ENCODE measurements at places on chromosomes 16 and 17.

DNA sequence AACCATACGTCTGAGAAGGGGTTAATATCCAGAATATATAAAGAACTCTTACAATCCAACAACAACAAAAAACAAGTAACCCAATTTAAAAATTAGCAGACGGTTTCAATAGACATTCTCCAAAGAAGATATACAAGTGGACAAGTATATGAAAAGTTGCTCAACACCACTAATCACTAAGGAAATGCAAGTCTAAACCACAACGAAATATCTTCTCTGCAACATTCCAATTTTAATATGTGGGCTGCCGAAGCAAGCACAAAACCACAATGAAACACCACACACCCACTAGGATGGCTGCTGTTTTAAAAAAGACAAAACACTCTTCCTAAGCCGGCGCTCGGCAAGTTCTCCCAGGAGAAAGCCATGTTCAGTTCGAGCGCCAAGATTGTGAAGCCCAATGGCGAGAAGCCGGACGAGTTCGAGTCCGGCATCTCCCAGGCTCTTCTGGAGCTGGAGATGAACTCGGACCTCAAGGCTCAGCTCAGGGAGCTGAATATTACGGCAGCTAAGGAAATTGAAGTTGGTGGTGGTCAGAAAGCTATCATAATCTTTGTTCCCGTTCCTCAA is 5.9 kb upstream of the SLC13A2 start:
- DNase-seq: no peak

DNA sequence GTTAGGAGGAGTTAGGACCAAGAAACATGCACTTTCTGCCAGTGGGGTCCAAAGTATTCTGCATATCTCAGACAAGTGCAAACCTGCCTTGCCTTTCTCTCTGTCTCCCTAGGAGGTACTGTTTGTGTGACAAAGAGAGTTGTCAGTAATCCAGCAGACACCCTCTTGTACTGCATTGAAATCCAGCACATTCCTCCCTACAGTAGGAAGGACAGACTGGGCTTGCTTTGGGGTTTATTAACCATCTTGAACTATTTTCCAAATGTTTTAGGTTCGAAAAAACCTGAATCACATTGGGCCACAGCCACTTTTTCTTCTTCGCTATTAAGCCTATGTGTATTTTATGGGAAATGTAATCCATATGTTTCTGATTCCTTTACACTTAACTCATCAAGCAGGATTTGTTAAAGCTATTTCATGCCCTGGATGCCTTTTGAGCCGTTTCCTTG is 204.2 kb upstream of the KCNJ16 start:
- no peak for DNase-seq

GRCh38 chr17:36848008-36848902 is 89.0 kb upstream of the LHX1 start:
- no peak for DNase-seq

DNA sequence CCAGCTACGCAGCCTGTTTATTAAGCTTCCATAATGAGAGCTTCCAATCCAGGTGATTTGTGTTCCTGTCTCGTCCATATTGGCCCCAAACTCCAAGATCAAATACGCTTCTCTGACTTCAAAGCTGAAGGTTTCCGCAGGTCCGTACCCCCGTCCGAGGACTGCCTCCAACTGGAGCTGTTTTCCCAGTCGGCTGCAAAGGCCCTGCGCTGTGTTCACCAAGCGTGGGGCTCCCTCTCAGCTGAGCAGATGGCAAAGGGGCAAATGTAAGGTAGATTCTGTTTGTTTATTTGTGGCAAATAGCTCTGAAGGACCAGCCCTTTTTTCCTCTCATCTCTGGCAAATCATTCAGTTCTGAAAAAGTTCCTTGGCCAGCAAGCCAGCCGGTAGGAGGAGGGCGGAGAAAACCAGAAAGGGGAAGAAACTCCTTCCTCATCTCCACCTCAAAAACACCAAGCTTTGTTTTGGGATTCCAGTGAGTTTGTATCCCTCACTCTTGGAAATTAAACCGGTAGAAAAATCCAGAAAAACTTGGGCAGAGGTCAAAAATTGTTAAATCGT is 35.2 kb downstream of the NXN start:
- no peak for DNase-seq

- DNase-seq: no peak
These were observed 55.1 kb downstream of the SOX9 start for GRCh38 chr17:72175787-72176515.

GRCh38 chr17:32335046-32335445 is 6.9 kb downstream of the C17orf75 start:
- DNase-seq: no peak

- no peak for DNase-seq
These were observed 1.7 kb upstream of the TEX19 start for GRCh38 chr17:82357394-82357793.

- DNase-seq: no peak
These were observed 17.7 kb upstream of the CORO6 start for GRCh38 chr17:29640413-29640812.

DNA sequence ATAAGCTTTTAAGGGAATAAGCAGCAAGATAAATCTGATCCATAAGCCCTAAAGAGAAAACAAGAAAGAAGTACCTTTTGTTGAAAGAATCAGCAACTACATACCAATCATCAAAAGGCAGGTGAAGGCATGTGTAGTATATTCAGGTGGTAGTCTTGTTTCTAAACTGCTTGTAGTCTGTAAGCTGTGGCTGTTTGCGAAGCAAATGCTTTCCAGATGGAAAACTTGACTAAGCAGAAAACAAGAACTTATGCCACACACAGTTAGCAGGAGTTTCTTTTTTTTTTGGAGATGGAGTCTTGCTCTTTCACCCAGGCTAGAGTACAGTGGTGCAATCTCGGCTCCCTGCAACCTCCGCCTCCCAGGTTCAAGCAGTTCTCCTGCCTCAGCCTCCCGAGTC is 5.7 kb downstream of the CBX1 start:
- no peak for DNase-seq

DNA sequence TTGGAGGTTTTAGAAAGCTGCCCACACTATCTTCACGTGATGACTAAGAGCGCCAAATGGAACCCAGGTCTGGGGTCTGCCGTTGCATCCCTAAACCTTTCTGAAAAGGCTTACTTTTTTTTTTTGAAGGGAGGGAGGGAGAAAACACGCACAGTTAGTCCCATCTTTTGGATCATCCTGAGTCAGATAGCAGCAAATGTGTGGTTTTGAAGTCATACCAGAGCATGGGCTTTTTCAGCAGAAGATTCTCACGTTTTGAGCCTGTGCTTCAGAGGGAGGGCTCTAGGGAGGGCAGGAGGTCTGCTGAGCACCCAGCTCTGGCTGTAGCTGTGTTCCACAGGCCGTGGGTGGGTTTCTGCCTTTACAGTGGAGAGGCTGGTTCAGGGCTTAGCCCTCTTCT is 194.7 kb downstream of the SNX29 start:
- no peak for DNase-seq

DNA sequence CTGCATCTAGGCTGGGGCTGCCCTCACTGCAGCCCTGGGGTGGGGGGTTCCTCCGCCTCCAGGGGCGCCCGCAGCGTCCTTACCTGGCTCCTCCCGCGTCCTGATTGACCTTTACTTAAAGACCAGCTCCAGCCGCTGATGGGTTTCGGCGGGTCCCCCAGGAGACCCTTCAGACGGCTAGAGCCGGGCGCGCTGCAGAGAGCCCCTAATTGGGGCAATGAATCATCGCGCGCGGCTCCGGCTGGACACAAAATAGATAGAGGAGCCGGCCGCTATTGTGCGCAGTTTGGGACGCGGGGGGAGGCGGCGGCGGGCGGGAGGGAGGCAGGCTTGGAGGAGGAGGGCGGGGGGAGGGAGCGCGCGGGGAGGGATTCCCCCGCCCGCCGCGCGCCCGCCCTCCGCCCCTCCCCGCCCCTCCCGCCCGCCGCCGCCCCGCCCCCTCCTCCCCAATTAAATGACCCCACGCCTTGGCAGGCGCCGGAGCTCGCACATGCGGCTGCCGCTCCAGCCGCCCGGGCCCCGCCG is 56.5 kb upstream of the CIBAR2 start:
- no peak for DNase-seq

DNA sequence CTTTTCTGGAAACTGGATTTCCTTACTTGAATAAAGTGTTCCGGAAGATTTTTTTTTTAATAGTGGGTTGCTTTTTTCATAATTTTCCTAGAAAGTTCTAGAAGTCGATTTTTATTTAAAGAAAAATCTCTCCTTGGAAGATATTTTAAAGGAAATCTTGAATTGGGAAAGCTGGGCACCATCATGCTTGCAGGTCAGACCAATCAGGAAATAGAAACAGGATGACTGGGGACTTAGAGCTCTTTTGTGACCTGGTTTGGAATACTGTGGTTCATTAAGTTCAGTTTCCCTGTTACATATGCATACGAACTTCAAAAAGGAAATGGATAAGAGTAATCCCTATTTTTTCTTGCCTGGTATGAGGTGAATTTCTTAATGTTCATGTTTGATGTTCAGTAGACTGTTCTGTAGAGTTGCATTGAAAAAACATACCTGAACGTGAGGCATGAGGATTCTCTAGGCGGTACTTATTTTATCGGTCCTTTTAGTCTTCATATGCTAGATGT is 1.2 kb downstream of the NFATC3 start:
- no peak for DNase-seq

DNA sequence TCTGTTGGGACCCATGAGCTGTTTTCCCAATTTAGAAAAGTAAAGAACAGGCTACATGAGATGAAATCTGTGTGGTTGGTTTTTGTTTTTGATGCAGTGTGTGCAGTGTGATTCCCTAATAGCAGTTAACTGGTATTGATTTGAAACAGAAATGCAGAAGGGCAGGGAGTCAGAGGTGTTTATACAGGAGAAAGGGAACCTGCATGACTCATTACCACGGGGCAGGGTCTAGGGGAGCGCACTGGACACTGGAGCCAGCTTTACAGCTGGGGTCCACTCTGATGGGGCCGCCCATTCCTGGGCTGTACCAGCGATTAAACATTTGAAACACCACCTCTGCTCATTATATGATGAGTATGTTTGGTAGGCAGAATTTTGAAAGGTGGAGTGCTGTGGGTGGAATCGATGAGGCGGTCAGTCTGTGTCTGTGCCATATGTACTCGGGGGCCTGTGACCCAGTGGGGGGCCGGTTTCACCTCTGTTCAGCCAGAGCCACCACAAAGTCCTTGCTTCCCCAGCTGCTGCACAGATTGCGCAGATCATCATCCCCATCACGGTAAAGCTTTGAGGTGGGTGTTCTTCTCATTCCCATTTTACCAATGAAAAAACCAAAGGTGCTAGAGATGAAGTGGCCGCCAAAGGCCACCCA is 142.5 kb downstream of the CMIP start:
- DNase-seq: no peak

DNA sequence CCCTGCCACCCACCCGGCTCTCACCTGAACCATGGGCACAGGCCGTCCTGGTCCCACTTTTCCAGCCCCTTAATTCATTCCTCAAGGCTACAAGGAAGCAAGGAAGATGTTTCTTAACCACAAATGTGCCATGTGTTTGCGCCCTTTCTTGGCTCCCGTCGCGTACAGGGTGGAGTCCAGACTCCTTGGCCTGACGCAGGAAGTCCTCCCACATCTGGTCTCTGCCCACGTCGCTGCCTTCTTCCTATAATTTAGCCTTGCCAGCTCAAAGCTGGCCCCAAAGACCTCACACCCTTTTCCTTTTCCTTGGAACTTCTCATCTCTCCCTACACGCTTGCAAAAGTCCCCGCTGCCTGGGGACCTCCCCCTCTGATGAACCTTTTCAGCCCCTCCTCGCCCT is 38.8 kb upstream of the BHLHA9 start:
- no peak for DNase-seq

GRCh38 chr16:1749152-1750117 is 21.9 kb downstream of the NME3 start:
- DNase-seq: no peak

DNA sequence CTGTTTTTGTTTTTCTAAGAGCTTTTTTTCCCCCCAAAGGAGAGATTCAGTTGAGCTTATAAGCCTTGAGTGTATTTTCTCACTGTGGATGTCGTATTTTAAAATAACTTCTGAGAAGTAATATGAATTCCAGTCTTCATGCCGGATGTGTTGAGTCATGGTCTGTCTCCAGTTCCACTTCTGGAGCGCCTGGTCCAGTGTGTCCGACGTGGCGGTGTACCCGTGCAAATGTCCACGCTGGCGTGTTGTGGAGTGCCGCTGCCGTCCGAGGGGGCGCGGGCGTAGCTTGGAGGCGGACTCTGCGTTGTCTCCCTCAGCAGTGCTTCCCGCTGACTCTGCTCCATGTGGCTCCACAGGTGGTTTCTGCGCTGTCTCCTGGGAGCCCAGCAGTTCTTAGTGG is 60.9 kb upstream of the ZNF750 start:
- DNase-seq: no peak

- no peak for DNase-seq
These were observed 32.4 kb upstream of the IRX3 start for GRCh38 chr16:54318941-54319340.

DNA sequence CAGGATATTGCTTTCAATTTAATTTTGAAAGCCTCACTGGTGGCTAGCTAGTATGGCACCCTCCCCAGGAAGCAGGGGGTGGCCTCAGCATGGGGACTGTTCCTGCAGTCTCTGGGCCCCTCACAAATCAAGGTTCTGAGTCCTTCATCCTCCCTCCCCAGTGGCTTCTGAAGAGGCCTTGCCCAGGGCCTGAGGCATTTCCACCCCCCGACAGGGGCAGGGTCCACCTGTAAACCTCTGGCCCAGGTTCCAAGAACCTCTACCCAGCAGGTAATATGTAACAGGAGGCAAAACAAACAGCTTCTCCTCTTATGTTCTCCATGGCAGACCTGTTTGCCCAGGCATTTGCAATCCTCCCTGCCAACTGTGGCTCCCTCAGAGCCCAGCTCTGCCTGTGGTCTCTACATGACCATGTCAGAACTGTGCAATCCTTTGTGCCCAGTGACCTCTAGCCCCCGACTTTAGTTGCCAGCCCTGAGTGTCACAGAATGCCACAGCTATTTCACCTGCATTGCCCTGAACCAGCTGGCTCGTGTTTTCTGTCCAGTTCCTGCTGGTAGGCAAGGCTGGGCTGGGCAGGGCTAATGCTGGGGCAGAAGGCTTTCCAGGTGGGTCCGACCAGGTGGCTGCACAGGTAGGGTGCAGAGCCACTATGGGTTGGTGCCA is 14.3 kb downstream of the ACSF2 start:
- no peak for DNase-seq

GRCh38 chr17:49106321-49107210 is 26.0 kb upstream of the B4GALNT2 start:
- no peak for DNase-seq

- no peak for DNase-seq
These were observed 57.9 kb downstream of the PHKB start for GRCh38 chr16:47519037-47519436.

DNA sequence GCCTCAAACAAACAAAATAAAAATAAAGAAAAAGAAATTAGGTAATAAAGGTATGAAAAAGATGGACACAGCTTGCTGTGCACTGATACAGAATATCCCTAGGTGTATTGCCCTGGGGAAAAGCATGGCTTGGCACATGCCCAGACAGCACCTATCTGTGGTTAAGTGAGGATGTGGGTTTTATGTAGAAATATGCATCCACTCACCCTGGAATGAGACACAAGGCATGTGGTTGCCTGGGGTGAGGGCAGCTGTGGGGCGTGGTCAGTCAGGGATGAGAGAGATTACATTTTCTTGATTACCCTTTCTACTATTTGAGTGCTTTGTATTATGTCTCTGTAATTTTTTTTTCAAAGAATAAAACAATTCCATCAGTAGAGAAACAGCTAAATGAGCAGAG is 6.9 kb downstream of the PLLP start:
- DNase-seq: no peak
